ENCODE measurements at places on chromosomes 3 and 15.

GRCh38 chr3:36482256-36482655 lies 102.0 kb downstream of the STAC start:
- H3K27ac ChIP-seq, result no peak overlapping the region
- no peak for DNase-seq
- H3K27me3 ChIP-seq, result no peaks in the 10 kb centered on the region

GRCh38 chr3:46080124-46080968 lies 53.1 kb upstream of the XCR1 start:
- H3K4me3 ChIP-seq, result no peak overlapping the region
- no peaks in the 10 kb centered on the region for H3K4me1 ChIP-seq
- no peak overlapping the region for H3K27ac ChIP-seq
- no peaks in the 10 kb centered on the region for H3K36me3 ChIP-seq
- no peaks in the 10 kb centered on the region for H3K27me3 ChIP-seq

DNA sequence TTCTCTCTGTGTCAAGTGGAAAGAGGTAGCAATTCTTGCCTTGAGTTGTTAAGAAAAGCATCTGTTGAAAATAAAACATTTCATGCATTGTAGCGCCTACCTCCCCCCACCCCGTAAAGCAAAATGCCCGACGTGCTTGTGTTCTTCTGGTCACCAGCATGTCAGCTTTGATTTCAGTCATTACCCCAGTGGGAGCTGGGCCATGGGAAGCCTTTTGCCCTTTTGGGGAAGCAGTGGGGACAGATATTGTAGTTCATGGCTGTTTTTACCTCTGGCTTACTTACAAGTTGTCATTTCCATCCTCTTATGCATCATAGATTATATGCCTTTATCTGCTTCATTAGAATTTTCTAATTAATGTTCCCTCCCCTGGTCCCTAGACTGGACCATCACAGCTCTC lies 328.7 kb downstream of the RYR3 start:
- H3K4me1 ChIP-seq, result no peaks in the 10 kb centered on the region
- no peak overlapping the region for H3K27ac ChIP-seq
- H3K4me3 ChIP-seq, result no peak overlapping the region
- no peaks in the 10 kb centered on the region for H3K36me3 ChIP-seq
- no peaks in the 10 kb centered on the region for H3K27me3 ChIP-seq

GRCh38 chr15:69794645-69795469 lies 302.9 kb downstream of the TLE3 start:
- H3K36me3 ChIP-seq, result no peaks in the 10 kb centered on the region
- peak overlapping the region; percentile 98 for H3K27ac ChIP-seq
- H3K27me3 ChIP-seq, result no peaks in the 10 kb centered on the region
- DNase-seq, result peak; percentile 42
- peak overlapping the region; percentile 50 for H3K4me3 ChIP-seq
- H3K4me1 ChIP-seq, result peaks cover 28% of the 10 kb centered on the region

DNA sequence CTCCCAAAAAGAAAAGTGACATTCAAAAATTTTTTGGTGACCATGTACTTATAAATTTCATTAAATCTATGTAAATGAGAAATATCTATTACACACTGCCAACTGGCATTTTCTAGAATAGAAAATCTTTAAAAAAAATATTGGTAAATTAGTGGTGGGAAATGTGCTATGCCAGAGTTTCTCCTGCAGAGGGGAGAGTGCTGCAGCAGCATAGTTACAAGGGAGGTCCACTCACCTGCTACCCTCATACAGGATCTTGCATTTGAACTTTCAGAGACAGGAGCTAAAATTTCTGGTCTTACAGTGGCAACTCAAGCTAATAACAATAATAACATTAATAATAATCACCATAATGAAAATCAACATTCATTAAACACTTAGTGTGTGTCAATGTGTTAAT lies 459.6 kb downstream of the NSUN3 start:
- no peak overlapping the region for H3K4me3 ChIP-seq
- no peaks in the 10 kb centered on the region for H3K4me1 ChIP-seq
- no peaks in the 10 kb centered on the region for H3K27me3 ChIP-seq
- H3K36me3 ChIP-seq, result no peaks in the 10 kb centered on the region
- DNase-seq, result no peak
- H3K27ac ChIP-seq, result no peak overlapping the region

DNA sequence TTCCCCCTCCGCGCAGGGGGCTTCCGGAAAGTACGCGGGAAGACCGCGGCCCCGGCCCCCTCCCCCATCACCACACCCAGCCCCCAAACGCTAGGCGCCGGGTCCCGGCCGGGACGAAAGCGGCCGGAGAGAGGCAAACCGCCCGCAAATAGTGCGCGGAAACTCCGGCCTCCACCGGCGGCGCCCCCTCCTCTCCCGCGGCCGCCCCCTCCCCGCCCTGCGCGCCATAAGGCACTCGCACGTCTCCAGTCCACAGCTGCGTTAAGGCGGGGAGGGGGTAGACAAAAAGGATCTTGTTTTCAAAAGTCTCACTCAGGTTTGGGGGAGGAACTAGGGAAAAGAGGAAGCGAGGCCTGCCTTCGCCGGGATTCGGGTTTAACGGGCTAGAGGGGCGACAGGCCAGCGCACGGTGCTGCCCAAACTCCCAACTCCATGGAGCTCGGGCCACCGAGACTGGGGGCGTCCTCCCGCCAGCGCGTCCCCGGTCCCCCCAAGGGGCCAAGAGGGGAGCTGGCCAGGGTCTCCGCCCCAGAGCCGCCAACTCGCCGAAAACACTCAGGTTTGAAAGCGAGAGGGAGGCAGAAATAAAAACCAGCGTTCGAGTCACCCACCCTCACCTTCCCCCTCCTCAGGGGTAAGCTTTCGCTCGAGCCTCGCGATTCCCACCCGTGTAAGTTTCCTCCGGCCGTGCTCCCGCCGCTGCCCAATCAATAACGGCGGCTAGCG lies 1.8 kb downstream of the ANP32A start:
- no peak for DNase-seq
- no peaks in the 10 kb centered on the region for H3K27me3 ChIP-seq
- H3K36me3 ChIP-seq, result no peaks in the 10 kb centered on the region
- peak overlapping the region; percentile 90 for H3K4me3 ChIP-seq

DNA sequence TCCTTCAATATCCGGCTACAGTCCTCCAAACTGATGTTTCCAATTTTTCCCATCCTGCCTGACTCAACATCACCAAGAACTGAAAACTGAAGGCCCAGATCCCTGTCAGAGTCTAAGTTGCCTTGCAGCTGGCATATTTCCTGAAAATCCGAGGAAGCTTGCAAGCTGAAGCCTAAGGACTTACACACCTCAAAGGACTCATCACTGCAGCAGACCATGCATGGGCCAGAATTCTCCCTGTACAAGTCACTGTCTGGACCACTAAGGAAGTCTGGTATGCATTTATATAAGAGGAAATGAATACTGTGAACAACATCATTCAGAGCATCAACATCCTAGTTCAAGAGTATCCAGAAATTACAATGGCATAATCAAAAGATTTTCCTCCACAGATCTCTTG lies 548.8 kb upstream of the MDFIC2 start:
- H3K36me3 ChIP-seq, result no peaks in the 10 kb centered on the region
- H3K4me3 ChIP-seq, result no peak overlapping the region
- H3K4me1 ChIP-seq, result peaks cover 2% of the 10 kb centered on the region
- no peak overlapping the region for H3K27ac ChIP-seq
- no peak for DNase-seq

DNA sequence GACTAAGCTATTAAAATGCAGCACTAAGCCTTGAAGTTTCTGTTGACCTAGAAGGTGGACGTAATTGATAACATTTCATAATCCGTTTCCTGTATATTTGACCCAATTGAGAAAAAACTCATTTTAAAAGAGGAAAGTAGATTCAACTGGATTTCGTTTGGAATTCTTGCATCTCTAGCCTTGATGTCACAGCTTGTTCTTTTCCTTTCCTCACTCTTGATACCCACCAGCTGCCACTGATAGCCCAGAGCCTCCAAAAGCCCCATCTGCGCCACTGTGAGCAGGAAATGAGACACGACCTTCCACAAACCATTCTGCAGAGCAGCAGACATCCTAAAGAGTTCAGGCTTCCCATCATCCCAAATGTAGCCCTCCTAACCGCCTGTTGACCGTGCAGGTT lies 61.8 kb downstream of the FOXB1 start:
- no peak for DNase-seq
- no peak overlapping the region for H3K4me3 ChIP-seq
- H3K27me3 ChIP-seq, result no peaks in the 10 kb centered on the region
- no peaks in the 10 kb centered on the region for H3K36me3 ChIP-seq

GRCh38 chr3:142319912-142320311 lies 94.5 kb upstream of the GK5 start:
- H3K4me1 ChIP-seq, result no peaks in the 10 kb centered on the region
- no peak overlapping the region for H3K4me3 ChIP-seq
- no peaks in the 10 kb centered on the region for H3K27me3 ChIP-seq
- peaks cover 12% of the 10 kb centered on the region for H3K36me3 ChIP-seq

Data from ascending aorta (tissue), 2 donors.